Retina (tissue), 1 donor: ENCODE measurements at places on chromosomes 13 and 19.

DNA sequence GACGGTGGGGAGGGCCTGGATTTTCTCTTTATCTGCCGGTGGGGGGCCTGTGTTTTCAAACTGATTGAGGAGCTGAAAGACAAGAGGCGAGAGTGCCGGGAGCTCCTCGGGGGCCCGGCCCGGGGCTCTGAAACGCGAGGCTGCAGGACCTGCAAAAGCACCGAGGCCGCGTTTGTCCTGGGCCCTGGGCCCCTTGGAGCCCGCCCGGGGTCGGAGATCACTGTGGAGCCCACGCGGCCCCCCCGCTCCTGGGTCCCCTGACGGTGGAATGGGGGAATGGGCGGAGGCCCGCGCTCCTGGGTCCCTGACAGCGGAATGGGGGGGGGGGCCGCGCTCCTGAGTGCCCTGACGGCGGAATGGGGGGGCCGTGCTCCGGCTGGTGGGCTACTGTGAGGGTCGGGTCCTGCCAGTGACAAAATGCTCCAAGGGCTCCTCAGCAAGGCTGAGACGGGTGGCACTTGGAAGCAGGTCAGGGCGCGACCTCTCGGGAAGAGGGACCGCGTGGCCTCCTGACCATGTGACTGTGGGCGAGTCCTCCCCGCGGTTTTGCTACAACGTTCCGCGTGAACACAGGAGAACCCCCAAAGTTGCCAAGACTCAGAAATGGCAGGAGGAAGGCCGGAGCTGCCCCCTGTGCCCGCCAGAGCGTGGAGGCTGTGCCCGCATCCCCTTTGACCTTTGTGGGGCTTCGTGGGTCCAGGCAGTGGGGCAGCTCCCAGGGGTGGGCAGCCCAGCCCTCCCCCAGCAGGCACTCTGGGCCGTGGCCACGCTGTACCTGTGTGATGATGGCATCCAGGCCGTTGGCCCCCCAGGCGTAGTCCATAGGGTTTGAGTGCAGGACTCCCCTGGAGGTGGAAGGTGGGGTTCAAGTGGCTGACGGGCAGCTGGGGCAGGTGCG, 9.5 kb downstream of the FGF22 start:
- DNase-seq: no peak

DNA sequence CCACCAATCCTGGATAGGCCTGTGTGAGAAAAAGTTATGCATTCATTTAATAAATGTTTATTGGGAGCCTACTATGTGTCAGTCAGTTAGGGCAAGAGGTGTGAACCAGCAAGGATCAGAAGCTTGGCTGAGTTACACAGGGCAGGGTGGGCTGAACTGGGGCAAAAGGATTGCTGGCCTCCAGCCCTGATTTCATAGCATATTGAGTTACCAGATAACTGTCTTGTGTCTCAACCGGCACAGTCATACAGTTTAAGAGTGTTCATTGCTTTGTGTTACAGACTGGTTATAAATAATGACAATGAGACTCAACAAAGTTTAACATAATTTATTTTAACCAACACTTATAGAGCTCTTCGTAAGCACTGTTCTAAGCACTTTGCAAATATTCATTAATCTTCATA, 253.8 kb downstream of the DLEU7 start:
- DNase-seq: no peak

GRCh38 chr19:10766671-10767201, 48.9 kb downstream of the DNM2 start:
- DNase-seq: no peak

- DNase-seq: no peak
Observed at GRCh38 chr13:109157275-109157674, 527.9 kb downstream of the MYO16 start.

DNA sequence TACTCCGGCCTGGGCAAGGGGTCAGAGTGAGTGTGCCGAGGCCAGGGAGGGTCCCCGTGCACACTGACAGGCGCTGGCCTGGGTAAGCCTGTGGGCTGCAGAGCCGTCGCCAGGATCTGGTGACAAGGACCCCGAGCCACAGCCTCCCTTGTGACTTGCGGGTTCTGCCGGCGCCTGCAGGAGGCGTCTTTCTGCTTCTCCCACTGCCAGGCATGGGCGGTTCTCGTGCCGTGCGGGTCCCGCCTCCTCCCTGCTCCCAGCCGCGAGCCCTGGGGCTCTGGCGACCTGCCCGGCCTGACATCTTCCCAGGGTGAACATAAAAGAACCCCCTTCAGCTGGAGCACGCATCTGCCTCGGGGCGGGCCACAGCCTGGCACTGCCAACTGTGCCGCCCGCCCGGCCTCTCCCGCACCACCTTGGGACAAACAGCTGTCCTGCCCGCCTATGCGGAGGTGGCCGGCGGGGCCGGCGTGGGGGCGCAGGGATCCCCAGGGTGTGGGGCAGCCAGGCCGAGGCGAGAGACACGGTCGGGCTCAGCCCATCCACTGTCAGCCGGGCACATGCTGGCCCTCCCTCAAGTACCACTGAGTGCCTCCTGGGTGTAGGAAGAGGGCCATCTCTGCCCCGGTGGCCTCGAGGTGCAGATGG, 1.5 kb upstream of the HCN2 start:
- DNase-seq: peak; percentile 77

DNA sequence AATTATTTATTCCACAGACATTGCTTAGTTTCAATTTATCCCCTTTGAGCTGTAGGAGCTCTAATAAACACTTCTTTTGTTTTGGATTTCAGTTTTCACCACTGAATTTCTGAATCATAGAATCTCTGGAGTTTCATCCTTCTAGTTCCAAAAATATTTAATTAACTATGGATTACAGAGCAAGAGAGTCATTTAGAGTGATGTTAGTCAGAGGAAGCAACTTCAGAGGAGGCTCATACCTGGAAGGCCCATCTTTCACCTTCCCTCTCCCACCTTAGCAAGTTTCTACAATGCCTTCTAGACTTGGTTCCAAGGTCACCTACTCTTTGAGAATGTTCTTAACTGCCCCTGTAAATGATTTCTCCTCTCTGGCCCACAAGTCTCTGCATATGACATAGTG, 353.2 kb downstream of the SPRY2 start:
- DNase-seq: no peak

DNA sequence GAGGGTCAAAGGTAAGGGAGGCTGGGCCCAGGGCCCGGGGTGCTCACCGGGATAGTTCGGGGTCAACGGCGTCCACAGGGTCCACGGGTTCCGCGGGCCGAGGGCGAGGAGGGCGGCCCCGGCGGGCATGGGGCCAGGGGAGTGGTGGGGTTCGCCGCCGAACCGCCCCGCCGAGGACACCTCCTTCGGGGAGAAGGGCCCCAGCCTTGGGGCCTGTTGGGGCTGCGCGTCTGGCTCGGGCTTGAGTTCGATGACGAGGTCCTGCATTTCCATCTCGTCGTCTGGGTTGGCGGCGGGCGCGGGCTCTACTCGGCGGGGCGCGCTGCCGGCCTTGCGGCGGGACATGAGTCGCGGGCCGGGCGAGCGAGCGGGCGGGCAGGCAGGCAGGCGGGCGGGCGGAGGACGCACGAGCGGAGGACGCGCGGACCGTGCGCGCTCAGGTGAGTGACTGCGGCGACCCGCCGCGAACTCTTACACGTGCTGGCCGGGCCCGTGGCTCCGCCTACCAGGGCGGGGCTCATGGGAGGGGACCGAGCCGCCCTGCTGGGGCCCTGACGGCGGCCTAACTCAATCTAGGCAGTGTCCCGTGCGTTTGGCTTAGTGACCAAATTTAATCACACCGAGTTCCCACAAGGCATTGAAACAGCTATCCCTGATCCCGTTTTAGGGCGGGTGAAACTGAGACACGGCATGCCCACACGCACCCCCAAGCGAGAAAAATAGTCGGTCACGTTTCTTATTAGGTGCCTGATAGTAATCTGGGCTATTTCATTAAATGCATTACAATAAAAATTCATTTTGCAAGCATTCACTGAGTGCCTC, at the start of gene ZNF296:
Gene ZNF296, minus strand, starts transcription at position 450 of the 822 bp plus-strand sequence. Its CDS starts 105 bp downstream, at position 345.
- peak; percentile 55 for DNase-seq

DNA sequence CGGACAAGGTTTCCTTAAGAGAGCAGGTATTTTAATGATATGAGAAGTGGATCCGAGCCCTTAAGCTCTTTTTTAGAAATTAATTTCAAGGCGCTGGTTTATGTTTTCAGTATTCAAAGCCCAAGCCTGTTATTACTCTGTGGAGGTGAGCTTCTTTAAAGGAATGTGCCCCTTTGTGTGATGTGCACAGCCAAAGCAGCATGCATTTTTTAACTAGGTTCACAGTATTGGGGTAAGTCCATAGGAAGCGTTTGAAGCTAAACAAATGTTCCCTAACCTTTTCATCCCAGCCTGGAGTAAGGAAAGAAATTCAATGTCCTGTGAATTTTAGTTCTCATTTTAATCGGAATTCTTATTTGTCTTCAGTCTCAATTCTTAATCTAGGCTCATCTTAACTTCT, 217.5 kb downstream of the KCTD12 start:
- DNase-seq: no peak

DNA sequence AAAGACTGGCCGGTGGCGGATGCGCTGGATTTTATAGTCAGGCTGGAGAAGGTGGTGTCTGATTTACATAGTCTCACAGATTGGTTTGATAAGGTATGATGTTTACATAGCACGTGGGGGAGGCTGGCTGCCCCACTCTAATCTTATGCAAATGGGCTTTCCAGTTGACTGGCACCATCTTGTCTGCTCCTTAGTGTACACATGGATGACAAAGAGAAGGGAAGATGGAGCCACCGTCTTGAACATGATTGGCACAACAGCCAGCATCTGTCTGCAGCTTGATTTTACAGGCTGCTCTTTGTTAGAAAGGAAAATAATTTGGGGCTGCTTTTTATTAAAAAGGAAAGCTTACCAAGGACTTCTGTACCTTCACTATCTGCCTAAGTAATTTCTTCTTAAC, 265.2 kb upstream of the MAB21L1 start:
- DNase-seq: no peak

- no peak for DNase-seq
Observed at GRCh38 chr19:482186-483041, 13.9 kb upstream of the MADCAM1 start.

- no peak for DNase-seq
Observed at GRCh38 chr13:90715485-90715884, 632.0 kb upstream of the MIR17HG start.

- no peak for DNase-seq
Observed at GRCh38 chr13:20939662-20940061, 37.1 kb upstream of the XPO4 start.

- no peak for DNase-seq
Observed at GRCh38 chr19:41327576-41328156, 17.7 kb downstream of the CCDC97 start.

- DNase-seq: no peak
Observed at GRCh38 chr13:45918597-45918996, 67.0 kb upstream of the SIAH3 start.

GRCh38 chr13:75404726-75405125, 77.2 kb downstream of the TBC1D4 start:
- peak; percentile 34 for DNase-seq

- DNase-seq: no peak
Observed at GRCh38 chr13:90008707-90009149, 1338.8 kb upstream of the MIR17HG start.

DNA sequence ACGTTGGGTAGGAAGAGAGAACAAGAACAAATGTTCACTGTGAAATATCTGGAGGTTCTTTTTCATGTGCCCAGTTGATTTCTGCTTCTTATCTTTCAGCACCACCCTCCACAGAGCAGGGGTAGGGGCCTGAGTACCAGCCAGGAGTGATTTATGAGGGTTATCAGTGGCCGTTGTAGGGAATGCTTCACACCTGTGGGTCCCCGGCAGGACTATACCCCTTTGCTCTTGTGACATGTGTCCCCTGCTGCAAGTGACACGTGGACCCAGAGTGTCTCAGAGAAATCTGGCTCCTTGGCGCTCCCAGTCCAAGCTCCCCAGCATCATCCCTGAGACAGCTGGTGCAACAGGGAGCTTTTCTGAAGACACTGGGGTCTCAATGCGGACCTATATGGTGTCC, 29.7 kb downstream of the SIAH3 start:
- no peak for DNase-seq

GRCh38 chr13:25905611-25906010, 146.2 kb downstream of the SHISA2 start:
- no peak for DNase-seq

DNA sequence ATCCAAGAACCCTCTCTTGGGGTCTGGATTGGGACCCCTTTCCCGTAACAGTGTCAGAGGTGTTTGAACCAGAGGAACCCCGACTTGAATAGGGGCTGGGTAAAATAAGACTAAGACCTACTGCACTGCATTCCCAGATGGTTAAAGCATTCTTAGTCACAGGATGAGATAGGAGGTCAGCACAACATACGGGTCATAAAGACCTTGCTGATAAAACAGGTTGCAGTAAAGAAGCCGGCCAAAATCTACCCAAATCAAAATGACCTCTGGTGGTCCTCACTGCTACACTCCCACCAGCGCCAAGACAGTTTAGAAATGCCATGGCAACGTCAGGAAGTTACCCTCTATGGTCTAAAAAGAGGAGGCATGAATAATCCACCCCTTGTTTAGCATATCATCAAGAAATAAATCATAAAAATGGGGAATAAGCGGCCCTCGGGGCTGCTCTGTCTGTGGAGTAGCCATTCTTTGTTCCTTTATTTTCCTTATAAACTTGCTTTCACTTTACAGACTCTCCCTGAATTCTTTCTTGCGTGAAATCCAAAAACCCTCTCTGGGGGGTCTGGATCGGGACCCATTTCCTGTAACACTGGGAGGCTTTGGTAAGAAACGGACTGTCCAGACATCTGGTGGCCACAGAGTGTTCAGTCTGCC, 4.4 kb upstream of the SIN3B start:
- DNase-seq: no peak

GRCh38 chr13:95697052-95697680, 20.2 kb downstream of the DNAJC3 start:
- DNase-seq: no peak

- peak; percentile 96 for DNase-seq
Observed at GRCh38 chr19:50431343-50432220, 1.1 kb upstream of the MYBPC2 start.

DNA sequence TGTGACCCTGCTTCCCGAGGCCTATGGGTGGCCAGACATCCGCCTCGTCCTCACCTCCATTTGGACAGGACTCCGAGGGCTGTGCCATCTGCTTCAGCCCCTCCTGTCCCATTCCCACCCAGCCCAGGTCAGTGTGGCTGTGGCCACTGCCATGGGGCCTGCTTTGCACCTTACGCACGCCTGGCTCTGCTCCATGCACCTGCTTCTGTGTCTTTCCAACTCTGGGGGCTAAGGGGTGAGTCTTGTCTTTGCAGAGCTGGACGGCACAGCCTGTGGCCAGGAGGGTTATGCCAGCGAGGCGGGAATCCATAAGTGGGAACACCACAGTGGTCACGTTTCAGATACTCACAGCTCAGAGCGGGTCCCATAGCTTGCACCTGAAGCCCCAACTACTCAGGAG, 5.2 kb upstream of the ZNF554 start:
- no peak for DNase-seq

- DNase-seq: no peak
Observed at GRCh38 chr19:10983026-10983425, 22.2 kb downstream of the SMARCA4 start.
